ENCODE measurements at places on chromosomes 5 and 9.

DNA sequence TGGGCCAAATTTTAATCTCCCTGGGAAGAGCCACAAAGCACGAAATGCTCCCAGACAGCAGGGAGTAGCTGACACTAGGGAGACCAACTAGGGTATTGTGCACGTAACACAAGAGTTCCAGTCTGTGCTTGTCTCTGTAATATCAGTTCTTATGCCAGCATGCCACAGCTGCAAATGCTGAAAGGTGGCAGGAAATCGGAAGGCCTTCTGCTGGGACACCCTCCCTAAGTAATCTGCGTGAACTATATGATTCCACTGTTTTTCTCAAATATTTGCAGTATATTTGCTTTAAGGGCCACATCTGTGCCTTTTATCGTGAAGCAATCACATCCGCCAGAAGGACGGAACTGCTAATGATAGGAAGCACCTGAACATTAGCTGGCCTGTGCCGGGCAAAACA is 12.6 kb downstream of the VLDLR start:
- no peak for DNase-seq

DNA sequence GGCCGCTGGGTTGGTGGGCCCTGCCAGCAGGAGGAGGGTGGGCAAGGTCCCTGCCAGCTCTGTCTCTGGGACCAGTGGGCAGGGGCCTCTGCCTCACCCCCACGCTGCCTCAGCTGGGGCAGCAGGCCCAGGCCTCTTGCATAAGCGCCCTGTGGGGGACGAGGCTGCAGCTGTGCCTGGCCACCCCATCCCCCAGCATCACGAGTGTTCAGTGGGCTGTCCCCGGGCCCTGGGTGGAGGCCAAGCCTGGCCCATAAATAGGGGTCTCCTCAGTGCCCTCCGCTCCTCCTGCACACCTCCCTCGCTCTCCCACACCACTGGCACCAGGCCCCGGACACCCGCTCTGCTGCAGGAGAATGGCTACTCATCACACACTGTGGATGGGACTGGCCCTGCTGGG is at the start of gene PTGDS:
Gene PTGDS (plus strand): TSS at position 282 of the 400 bp plus-strand sequence. CDS start 75 bp downstream, at position 357.
- no peak for DNase-seq

GRCh38 chr5:80761966-80762365 is 107.2 kb upstream of the DHFR start:
- no peak for DNase-seq

- no peak for DNase-seq
Measured at GRCh38 chr9:109499631-109500410, 1.7 kb upstream of the PTPN3 start.

- DNase-seq: no peak
Measured at GRCh38 chr5:3309538-3309937, 286.1 kb upstream of the IRX1 start.

DNA sequence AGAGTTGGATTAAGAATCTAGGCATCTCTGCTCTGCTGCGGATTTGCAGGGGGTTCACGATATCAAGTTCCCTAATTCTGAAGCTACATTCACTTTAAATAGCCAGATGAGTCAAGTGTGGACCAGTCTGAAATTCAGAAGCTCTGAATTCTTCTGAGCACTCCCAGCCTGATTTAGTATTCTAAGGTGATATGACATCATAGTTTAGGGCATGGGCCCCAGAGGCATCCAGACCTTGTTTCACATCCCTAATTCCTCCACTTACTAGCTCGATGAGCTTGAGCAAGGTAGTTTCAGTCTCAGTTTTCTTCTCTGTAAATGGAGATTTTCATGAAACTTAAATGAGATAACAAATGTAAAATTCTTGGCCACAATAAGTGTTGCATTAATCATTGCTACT is 65.2 kb downstream of the TMEM167A start:
- DNase-seq: no peak

DNA sequence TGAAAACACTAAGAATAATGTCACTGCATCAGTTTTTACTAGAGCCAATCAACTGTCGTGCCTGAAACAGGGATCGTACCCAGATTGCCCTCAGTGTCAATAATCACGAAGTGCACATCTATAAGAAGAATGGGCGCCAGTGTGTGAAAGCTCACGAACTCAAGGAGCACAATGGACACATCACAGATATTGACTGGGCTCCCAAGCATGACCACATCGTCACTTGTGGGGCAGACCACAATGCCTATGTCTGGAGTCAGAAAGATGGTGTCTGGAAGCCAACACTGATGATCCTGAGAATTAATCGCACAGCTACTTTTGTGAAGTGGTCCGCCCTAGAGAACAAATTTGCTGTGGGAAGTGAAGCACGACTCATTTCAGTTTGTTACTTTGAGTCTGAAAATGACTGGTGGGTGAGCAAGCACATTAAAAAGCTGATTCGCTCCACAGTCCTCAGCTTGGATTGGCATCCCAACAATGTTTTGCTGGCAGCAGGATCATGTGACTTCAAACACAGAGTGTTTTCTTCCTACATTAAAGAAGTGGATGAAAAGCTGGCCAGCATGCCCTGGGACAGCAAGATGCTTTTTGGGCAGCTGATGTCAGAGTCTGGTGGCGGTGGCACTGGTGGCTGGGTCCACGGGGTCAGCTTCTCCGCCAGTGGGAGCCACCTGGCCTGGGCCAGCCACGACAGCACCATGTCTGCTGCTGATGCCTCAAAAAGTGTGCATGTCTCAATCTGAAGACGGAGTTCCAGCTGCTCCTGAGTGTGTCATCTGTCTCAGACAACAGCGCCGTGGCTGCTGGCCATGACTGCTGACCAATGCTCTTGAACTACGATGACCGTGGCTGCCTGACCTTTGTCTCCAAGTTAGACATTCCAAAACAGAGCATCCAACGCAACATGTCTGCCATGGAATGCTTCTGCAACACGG is 32.2 kb downstream of the NSA2 start:
- DNase-seq: no peak

DNA sequence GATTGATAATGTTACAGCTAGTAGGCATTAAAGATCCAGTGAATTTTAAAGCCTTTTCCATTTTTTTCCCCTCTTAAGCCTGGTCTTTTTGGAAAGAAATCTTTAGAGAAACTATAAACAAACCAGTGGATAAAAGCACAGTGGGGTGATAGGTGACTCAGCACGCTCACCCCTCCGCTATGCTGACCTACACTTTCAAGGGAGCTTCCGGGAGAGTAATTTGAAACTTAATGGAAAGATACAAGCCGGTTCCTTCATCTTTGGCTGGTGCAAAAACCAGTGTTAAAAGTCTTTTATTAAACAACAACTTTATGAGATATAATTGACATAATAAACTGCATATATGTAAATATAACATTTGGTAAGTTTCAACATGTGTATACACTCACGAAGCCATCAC is 27.0 kb upstream of the ALDOB start:
- DNase-seq: no peak

Measured in sigmoid colon (tissue), 7 donors.